ENCODE measurements at places on chromosomes 11 and 22.

- DNase-seq: no peak
Measured at GRCh38 chr11:78795621-78796261, 221.1 kb upstream of the NARS2 start.

GRCh38 chr11:37718431-37718999 lies 1120.5 kb upstream of the RAG2 start:
- DNase-seq: no peak

- DNase-seq: no peak
Measured at GRCh38 chr11:44065161-44065661, 859 bp upstream of the ACCS start.

GRCh38 chr22:45180146-45180679 lies 16.5 kb downstream of the NUP50 start:
- no peak for DNase-seq

- DNase-seq: peak; percentile 33
Measured at GRCh38 chr11:72969894-72970335, 155.7 kb downstream of the ATG16L2 start.

GRCh38 chr11:118438314-118438931 lies 2.1 kb downstream of the KMT2A start:
- peak; percentile 39 for DNase-seq

- DNase-seq: no peak
Measured at GRCh38 chr11:117958949-117959348, 27.2 kb upstream of the IL10RA start.

DNA sequence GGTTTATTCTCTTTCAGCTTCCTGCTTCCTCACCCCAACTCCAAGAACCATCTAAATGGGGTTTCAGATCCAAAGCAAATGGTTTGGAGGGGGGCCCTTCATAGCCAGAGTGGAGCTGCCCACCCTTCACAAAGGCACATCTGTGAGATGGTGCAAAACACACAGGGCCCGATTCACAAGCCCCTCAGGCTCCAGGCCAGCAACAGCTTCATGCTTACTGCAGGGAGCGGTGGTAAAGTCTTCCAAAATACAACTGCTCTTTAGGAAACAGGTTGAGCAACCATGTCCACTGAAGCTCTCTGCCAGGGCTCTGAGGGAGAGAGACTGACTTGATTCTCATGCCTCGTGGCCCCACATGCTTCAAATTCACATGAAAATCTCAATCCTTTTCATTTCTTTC lies 213.0 kb upstream of the NARS2 start:
- no peak for DNase-seq

DNA sequence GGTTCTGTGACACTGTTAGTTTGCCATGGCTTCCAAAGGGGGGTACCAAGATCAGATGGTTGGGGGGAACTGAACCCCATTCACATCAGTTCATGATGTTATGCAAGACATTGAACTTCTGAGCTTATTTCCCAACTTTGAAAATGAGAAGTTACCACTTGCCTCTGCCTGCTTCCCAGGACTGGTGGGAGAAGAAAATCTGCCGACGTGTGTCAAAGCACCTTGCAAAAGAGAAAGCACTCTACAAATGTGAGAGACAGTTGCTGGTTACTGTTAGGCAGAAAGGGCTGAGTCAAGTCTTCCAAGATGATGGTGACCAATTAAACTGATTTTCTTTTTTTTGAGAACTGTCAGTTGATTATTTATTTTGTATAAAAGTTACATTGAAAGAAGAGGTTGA lies 45.6 kb downstream of the SMCO4 start:
- no peak for DNase-seq

- no peak for DNase-seq
Measured at GRCh38 chr11:105705786-105706530, 96.1 kb downstream of the GRIA4 start.

DNA sequence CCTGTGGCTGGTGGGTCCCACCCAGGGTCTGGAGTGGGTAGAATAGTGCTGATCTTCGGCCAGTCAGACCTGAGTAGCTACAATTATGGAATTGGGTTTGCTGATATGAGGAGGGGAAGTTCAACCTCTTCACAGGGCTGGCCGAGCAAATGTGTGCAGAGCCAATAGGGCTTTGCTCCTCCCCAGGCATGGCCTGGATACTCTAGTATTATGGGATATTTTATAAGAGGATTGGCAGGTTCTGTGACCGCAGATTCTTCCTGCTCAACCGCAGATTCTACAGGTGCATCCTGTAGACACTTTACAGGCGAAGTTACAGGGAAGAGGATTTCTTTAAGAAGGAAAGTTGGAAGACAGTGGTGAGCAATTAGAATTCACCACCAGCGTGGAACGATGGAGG lies 44.3 kb downstream of the TBC1D22A start:
- DNase-seq: no peak

DNA sequence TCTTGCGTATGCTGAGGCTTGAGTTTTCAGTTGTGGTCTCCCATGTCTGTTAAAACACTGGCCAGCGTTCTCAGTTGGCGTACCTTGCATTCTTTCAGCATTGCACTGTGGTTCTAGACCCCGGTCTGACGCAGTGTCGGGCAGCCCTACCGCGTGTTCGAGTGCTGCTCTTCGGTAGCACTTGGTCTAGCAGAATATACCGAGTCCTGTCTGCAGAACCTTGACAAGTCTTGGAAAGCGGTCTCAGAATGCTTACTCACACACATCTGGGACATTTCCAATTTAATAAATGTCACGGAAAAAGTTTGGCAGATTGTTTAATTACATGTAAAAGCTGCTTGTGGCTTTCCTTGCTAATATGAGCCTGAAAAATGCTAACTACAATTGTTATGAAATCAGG lies 32.6 kb downstream of the PPFIA1 start:
- DNase-seq: no peak

- DNase-seq: no peak
Measured at GRCh38 chr11:985848-986247, 50.7 kb downstream of the MUC6 start.

DNA sequence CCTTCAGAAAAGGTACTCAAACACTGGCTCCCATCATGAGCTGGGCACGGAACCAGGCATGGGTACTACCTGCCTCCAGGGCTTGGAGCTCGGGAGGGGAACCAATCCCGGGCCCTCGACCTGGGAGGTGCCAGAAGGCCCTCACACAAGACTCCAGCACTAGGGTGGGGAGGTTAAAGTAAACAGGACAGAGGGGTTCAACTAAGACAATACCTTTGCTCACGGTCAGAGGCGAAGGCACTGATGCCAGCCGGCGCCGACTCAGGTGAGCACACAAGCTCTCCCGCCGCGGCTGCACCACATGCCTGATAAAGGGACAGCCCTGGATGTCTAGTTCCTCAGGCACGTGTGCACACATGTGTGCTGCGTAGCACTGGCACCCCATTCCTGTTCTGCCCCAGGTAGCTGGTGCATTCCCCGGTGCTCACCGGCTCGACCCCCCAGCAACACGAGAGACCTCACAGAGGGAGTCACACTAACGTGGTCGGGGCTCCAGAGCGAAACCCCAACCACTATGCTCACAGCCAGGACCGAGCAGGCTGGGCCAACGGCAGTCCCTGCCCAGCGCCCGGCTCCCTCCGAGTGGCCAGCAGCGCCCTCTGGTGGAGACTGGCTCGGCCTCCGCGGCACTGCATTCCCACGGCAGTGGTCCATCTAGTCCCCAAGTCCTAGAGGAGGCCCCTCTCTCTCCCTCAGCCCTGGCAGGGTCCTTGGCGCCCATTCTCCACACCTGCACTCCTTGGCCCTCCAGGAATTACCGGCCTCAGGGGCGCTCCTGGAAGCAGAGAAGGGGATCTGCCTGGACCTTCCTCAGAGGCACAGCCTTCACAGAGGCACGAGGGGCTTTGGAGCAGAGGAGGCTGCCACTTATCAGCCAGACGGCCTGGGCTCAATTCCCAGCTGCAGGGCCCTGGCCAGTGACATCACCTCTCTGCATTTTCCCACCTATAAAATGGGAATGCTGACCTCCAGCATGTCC lies 28.8 kb upstream of the MOB2 start:
- peak; percentile 69 for DNase-seq

- no peak for DNase-seq
Measured at GRCh38 chr11:9253086-9253485, 12.1 kb downstream of the DENND5A start.

GRCh38 chr22:36775586-36775963 lies 344 bp downstream of the IFT27 start:
- DNase-seq: peak; percentile 50

- DNase-seq: no peak
Measured at GRCh38 chr11:30106222-30107181, 89.7 kb upstream of the KCNA4 start.

GRCh38 chr11:131758726-131759125 lies 388.3 kb downstream of the NTM start:
- DNase-seq: no peak

DNA sequence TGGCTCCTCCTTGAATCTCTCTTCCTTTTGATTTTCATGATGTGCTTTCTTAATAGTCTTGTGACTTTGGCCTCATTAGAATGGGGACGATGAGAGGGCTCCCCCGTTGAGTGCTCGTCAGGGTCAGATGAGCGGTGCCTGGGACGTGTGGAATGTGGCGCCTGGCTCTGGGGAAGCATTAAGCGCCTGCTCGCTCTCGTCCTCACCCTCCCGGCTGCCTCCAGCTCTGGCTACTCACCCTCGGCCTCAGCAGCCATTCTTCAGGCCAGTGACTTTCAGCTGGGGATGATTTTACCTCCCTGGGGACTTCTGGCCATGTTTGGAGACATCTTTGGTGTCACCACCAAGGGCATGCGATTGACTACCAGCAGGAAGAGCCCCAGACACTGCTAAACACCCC lies 69.7 kb downstream of the RPS6KA4 start:
- DNase-seq: no peak

DNA sequence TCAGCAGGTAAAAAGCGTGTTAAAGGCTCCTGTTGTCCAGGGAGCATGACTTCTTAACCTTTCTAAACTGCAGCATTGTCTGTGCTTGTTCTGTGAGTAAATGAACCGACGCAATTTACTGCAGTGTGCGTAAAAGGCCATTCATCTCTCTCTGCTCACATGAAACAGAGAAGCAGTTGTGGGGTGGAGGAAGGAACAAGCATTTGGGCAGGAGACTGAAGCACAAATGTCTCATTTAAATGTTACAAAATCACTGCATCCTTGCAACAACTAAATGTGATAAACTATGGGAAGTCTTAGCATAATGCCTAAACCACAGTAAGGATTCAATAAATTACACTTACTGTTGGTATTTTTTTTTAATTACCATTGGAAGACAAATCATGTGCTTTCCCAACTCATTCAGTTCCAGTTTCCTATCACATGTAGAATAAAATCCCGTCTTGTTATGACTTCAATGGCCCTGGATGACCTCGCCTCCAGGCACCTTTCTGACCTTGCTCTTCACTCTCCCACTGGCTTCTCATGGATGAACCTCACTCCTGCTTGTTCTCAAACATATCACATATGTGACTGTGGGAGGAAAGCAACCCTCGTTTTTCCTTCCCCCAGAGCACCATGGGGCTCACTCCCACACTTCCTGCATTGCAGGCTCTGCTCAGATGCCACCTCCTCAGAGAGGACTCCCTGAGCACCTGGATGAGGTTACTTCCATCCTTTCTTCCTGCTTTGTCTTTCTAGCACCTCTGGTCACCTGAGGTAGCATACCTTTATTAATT lies 21.6 kb upstream of the RFPL2 start:
- DNase-seq: no peak

- DNase-seq: no peak
Measured at GRCh38 chr11:68321293-68322051, 9.1 kb downstream of the LRP5 start.

DNA sequence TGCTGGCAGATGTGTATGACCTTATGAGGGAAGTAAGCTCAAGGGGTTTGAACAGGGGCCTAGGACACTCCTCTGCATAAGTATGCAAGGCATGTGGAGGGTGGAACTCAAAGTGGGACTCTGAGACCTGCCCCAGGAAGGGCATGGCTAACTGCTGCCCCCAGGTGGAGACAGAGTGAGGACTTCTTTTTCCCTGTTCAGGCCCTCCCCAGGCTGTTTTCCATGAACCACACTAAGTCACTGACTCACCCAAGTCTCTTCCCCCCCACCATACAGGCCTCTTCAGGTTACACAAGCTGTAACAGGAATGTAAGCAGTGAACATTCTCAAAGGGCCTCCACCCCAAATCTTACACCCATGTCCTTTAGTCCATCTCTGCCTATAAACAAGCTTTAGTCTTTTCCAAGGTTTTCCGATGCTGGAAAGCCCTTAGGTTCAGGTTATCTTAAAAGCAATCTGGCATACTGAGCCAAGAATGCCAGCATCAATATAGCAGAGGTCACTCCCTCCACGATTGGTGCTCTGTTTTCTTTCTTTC lies 13.1 kb downstream of the EEF1G start:
- peak; percentile 84 for DNase-seq

DNA sequence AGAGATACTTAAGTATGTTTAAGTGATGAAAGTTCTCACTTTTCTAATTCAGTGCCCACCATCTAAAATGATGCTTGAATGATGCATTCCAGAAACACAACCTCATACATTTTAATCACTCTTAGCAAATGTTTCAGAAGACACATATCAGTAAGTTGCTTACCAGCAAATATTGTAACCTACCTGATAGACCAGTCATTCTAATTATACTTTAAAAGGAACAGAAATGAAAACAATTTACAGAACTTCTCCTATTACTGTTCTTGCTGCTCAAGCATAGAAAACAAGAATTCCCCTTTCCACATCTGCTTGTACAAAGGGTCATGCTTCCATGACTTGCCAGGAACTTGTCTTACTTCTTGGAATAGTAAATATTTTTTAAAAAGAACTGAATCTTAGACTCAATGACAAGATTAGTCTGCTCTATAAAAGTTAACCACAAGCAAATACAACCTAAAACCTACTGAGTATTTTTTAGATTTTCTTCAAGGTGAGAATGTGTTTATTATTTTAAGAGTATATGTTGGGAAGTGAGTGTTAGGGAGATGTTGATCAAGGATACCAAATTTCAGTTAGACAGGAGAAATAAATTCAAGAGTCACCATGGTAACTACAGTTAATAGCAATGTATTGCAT lies 82.0 kb upstream of the SC5D start:
- no peak for DNase-seq

DNA sequence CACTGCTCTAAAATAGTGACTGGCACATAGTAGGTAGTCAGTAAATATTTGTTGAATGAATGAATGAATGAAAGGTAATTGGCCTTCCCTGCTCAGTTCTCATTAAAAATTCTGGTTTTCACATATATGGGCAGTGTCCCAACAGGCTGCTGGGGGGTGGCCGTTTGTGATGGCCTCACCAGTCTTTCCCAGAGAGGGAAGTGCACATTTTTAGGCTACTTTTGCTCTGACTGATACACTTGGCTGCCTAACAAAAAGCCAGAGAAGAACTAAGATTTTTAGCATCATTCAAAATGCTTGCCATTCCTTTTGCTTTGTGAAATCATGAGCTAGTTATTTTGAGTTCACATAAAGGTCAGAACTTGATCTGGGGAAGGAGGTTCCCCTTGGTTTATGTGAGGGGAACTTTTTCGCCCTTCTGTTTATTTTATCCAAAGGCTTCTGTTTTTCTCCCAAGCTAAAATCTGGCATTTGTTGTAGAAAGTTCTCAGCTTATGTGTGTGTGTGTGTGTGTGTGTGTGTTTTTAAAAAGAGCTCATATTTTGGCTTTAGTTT lies 83.1 kb downstream of the PTPRJ start:
- no peak for DNase-seq

DNA sequence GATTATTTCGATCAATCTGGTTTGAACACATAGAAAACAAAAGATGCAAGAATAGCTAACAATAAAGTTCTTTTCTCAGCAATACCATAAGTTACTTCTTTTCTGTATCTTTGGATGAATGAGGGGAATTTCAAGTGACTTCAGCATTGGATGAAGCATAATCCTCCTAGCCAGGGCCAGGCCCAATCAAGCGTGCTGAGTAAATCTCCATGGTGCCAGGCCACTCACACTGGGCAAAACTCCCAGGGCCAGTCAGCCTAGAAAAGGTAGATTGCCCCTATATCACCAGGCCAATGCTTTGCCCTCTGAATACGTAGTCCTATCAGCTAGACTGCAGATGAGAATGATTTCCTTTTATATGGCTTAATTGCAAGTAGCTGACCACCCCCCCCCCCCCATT lies 6.0 kb downstream of the CNTF start:
- no peak for DNase-seq

Measured in CD4-positive, alpha-beta T cell treated with Interleukin-1 beta for 1 hour (primary cell).